ENCODE measurements at places on chromosomes 11 and 22.

- DNase-seq: no peak
Measured at GRCh38 chr22:23090457-23090835, 20.1 kb downstream of the GNAZ start.

- no peak for DNase-seq
Measured at GRCh38 chr11:43872995-43873394, 7.6 kb upstream of the ALKBH3 start.

DNA sequence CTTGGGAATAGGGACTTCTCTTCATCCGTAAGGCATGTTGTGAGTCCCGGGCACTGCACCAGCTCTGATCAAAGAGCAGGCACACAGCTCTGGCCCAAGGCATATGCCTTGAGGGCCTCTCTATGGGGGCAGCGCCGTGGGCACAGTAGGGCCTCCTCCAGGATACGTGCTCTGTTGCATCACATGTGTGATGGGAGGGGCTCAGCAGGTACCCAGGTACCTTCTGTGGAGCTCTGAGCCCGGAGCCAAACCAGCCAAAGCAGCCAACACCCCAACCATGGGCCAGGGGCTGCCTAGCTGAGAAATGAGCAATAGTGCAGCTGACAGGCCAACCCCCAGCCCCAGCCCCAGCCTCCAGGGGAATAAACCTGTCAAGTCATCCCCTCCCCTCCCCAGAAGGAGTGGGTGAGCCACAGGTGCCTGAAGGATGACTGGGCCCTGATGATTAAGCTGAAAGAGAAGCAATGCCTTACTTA, 79.7 kb upstream of the SHISAL1 start:
- DNase-seq: no peak

GRCh38 chr11:130528298-130529261, 80.1 kb downstream of the ADAMTS15 start:
- DNase-seq: no peak

DNA sequence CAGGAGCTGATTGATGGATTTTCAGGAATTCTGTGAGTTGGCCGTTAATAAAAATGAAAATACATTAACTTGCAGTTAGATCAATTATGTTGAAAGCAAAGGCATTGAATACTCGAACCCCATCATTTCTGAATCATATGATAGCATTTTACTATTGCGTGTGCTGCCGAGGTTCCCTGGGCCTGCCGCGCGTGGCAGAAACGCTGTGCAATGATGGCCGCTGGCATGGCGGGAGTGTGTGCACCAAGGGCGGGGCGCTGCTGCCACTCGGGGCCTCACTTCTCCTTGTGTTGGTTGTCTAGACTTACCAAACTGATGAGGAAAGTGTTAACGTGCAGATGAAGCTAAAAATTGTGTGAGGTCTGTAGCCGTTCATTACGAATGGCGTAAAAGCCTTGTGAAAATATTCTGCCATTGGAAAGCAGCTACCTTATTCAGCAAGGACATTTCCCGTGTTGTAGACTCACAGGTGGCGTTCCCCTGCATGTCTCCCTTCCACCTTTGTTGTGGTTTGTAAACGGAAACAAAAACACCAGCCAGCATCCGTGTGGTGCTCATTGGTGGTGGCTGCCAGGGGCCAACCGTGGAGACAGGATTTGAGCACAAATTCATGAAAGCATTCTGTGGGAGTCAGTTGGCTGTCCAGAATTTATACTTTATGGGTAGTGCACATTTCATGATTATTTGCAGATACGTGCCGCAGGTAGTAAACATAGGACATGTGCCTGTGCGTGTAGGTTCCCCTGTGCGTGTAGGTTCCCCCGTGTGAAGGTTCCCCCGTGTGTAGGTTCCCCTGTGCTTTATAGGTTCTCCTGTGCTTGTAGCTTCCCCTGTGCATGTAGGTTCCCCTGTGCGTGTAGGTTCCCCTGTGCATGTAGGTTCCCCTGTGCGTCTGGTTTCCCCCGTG, 5.9 kb upstream of the GRAMD4 start:
- DNase-seq: peak; percentile 53

DNA sequence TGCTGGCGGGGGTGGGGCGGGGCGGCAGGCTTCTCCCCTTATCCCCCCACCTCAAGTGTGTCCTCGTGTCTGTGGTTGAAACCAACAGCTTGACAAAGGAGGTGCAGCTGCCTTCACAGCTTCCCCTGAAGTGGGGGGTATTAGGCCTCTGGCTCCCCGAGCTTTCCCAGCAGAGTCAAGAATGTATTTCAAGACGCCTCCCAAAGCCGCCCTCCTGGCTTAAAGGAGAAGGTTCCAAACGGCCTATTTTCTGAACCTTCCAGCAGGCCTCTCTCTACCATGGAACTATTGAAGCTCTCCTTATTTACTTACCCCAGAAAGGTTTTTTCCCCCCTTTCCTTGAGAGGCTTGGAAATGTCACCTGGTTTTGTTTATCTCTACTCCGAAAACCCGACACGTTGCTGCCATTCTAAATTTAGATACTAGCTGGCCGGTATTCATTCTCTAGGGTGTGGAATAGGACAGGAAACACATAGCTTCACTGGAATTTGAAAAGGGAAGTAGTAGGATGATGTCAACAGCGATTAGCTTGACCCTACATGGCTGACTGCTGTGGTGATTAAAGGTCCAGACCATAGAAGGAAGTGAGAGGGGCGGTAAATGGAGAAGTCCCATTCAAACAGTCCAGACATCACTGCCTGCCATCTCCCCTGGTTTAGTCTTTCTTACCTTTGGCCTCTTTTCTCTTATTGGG, 671 bp upstream of the PICALM start:
- no peak for DNase-seq

DNA sequence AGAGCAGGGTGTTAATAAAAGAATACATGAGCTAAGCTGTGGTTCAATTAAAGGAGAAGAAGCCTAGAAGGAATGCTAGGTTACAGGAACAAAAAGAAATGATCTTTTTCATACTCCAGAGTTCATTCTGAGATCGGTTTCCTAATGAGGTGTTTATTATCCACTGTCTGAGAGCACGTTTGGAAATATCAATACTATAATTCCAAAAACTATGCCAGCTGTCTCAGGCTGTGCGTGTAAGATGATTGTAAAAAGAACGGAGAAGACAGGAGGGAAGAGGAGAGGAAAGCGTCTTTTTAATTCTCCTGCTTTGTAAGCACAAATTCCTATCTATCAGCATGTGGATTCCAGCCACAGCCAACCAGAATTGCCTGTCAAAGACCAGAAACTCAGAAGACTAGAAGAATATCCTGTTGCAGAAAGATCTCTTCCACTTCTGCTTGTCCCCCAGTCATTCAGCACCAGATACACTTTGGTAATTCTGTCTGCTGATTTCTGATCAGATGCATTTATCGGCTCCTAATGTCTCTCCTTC, 25.7 kb downstream of the APOL5 start:
- no peak for DNase-seq

DNA sequence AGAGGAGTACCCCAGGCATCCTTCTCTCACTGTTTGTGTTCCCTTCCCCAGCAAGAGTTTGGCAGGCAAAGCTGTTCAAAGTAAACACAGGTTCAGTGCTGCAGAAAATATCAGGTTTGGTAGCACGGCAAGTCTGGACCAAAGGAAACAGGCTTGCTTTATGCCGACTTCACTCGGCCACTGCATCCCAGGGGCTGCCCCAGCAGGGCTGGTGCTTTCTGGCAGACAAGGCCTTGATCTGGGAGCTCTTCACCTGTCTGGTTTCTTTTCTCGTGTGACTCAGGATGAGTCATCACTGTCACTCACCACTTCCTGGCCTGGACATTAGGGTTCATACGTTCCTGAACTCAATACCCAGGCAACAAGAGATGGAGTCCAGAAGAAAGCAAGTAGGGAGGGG, 52.6 kb upstream of the NAV2 start:
- DNase-seq: peak; percentile 2

- DNase-seq: no peak
Measured at GRCh38 chr22:19341500-19341899, 50.0 kb upstream of the CLTCL1 start.

- DNase-seq: no peak
Measured at GRCh38 chr22:46418827-46419226, 83.3 kb downstream of the TRMU start.

- DNase-seq: no peak
Measured at GRCh38 chr22:48948575-48949170, 879.0 kb downstream of the BRD1 start.

DNA sequence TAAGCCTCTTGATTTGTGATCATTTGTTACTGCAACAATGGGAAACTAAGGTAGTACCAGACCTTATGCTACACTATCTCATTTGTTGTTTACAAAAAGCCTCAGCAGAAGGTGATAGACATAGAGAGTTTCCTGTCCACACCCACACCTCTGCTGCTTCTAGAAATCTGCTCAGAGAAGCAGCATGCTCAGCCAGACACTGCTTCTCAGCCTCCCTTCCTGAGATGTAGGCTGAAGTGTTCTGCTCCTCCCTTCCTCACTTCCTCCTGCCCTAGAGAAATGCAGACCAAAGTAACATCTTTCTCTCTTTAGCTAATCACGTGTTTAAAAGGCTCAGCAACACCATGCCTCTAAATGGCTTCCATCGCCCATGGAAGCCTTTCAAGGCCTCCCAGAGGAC, 88.4 kb downstream of the SLC1A2 start:
- DNase-seq: peak; percentile 13

- no peak for DNase-seq
Measured at GRCh38 chr11:16780146-16780545, 41.7 kb downstream of the C11orf58 start.

DNA sequence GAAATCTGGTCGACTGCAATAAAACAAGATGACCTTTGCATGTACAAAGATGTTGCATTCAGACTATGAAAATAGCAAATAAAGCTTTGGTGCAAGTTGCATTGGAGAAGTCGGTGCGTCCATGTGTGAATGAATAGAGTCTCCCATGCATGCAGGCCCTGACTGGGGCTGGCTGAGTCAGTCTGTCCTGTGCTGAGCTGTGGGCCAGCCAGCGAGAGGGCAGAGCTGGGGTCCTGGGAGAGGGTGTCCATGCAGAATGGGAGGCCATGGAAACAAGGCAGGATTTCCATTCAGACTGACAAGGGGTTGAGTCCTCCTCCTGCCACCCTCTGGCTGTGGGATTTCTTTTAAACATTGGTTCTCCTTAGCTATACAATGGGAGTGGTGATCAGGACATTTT, 2.3 kb upstream of the CRYBB3 start:
- no peak for DNase-seq

DNA sequence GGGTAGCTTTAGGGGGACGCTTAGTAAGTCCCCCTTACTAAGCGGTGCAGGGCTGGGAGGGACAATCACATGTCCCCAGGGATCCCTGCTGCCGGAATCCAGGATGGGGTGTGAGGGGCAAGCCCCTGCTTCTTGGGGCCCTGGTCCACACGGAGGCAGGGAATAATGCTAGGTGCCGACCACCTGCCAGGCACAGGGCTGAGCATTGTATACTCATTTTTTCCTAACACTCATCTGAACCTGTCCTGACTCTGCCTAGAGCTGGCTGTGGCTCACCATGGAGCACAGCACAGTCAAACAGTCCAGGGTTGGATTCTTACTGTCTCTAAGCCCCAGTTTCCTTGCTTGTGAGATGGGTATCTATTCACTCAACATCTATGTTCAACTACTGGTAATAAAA, 1.4 kb upstream of the LTBP3 start:
- DNase-seq: no peak

All from stimulated activated CD4-positive, alpha-beta T cell treated with anti-CD3 and anti-CD28 coated beads, Interleukin-4, amount 100 ng/mL, for 1 hour (primary cell).